ENCODE measurements at places on chromosomes 16 and 17.
A peak's percentile ranks its signal among the peaks of the same experiment; 100 is the strongest.

- no peak for DNase-seq
These were observed 115.5 kb upstream of the COX10 start for GRCh38 chr17:13953841-13954240.

DNA sequence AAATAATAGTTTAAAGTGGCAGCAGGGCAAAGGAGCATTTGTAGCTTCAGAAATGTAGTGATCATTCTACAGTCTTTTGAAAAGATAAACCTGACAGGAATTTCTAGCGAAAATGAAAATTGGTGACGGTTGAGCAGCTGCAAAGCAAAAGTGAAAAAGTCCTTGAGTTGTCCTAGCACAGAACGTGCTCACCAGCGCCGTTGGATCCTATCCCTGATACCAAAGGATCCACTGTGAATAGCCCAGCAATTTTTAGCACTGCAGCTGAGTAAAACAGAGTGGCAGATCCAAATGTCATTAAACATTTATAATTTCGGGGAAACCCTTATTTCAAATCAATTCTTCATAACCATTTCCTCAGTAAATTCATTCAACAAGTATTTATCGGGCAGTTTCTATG, 453.8 kb upstream of the HSBP1 start:
- no peak for DNase-seq

DNA sequence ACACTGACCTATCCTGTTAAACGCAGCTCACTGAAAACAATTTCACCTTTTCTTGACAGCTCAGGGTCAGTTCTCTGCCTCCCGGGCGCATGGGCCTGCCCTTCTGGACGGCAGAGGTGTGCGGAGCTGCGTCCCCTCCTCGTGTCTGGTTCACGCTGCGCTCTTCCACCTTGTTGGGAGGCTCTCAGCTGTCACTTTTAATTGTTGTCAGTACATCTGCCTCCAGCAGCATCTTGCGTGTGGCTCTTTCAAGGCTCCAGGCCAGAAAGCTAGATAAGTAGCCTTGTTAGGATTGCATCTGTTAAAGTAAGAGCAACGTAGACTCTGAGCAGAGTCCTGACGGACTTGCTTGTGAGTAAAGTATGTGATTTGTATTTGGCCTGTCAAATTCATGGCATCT, 59.4 kb downstream of the MGAT5B start:
- DNase-seq = no peak

DNA sequence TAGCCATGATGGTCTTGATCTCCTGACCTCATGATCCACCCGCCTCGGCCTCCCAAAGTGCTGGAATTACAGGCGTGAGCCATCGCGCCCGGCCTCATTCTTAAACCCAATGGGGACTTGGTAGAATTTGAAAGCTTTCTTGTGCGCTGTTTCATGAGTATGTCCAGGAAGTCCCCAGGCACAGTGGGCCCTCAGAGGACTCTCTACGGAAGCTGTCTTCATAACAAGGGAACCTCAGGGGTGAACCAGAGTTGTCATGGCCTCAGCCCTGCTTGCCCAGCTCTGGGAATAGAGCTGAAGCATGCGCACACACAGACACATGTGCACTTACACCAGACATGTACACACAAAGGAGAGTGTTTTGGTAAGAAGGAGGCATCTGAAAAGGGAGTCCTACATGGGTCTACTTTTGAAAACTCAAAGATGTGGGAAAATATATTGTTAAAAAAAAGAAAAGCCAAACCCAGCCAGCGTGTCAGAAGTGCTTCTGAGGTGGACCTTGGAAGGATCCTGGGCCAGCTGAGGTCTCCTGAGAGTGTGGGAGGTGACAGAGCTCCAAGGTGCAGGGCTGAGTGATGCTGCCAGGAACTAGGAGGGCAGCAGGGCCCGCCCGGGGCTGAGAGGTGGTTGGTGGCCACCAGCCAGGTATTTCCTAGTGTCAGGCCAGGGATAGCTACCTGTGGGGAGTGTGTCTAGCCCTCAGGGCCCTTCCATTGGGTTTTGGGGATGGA, 54.6 kb downstream of the EPN2 start:
- no peak for DNase-seq

DNA sequence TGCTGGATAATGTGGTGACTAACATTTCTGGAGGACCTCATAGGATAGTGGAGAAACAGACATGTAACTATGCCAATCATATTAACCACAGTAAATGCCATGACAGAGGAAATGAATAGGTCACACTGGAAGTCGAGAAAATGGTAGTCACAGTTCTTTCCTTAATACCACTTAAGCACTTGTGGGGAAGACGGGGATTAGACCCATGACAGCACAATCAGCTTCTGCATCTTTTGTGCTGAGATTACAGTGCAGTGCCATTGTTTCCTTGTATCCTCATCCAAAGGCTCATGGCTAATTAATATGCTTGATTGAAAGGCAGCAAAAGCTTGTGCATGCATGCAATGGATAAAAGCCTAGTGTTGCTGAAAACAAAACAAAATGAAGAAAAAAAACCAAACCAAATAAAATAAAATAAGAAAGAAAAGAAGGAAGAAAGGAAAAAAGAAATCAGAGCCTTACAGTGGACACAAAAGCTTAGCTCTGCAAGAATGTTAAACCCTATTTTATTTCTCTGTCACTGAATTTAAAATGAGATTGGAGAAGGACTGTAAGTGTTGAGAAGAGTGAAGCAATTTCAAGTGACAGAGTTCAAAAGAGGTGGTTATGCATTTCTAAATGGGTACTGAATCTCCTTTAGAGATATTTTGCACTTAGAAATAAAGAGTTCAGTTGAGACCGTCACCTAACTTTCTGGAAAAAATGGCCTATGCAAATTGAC, 1011.9 kb downstream of the CDH8 start:
- no peak for DNase-seq

DNA sequence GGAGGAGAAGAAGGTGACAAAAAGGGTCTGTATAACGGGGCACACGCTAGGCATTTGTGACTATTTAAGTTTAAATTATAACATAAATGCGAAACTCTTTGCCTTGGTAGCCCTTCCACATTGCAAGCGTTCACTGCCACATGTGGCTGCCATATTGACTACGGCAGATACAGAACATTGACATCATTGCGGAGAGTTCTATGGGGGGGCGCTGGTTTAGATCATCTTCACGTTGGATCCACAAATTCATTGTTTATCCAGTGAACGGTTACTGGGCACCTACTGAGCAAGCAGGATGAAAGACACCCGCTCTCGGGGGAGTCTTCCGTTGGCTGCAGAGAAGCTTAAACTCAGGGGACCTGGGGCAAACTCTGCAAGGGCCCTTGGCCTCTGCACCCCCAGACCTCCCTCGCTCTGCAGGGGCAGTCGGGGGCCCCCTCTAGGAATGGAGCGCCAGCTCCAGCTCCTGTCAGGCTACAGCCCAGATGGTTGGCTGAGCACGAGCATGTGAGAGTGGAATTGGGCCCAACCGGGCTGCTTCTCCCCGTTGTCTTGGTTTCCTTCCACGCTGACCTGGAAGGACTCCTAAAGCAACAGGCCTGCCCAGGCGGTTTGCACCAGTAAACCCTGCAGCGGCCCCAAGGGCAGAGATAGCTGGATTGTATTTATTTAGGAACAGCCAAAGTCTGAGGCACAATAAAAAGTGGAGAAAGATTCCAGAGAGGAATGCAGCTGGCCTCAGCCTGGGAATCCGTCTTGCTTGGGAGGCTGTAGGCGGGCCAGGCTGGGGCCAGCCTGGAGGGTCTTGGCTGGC, 172.2 kb downstream of the SEC14L1 start:
- DNase-seq = no peak

GRCh38 chr17:56290101-56290801, 137.0 kb downstream of the ANKFN1 start:
- peak; percentile 35 for DNase-seq

GRCh38 chr16:87382023-87382785, 1.4 kb downstream of the FBXO31 start:
- no peak for DNase-seq

- no peak for DNase-seq
These were observed 36.0 kb downstream of the PGS1 start for GRCh38 chr17:78414178-78415162.
